ENCODE measurements at places on chromosomes 16 and 17.

DNA sequence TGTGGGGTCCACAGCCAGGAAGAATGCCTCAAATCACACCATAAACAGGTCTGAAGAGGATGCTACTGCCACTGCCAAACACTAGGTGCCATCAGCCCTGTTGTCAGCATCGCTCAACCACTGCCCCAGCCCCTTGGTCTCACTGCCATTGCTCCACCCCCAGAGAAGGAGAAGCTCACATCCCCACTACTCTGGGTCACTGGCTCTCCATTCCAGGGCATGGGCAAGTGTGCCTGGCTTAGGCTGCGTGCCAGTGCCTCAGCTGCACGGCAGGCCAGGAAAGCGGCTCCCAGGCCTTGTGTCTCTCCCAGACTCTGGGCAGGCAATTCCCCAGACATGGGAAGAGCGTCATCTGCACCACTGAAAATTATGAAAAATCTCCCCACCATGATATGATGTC lies 1.2 kb upstream of the IGSF6 start:
- DNase-seq, result no peak

DNA sequence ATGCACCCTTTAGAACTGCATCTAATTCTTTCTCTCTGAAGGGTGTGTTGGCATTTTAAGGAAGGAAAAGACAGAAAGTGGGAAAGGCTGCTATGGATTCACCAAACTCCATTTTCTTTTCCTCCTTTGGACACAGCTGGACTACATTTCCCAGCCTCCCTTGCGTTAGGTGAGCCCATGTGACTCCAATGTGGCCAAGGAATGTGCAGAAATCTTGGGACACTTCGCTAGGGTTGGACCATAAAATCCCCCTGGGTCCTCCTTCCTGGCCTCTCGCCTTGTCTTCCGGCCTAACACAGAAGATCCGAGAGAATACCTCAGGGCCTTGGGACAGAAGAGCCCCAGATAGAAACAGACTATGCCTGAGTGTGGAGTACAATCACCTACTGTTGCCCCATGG lies 56.3 kb downstream of the ABCC12 start:
- DNase-seq, result no peak

- DNase-seq, result no peak
These were observed 47.5 kb downstream of the OR1D5 start for GRCh38 chr17:3015890-3016289.

GRCh38 chr17:44924107-44924544 lies 8.8 kb upstream of the GFAP start:
- DNase-seq, result no peak

DNA sequence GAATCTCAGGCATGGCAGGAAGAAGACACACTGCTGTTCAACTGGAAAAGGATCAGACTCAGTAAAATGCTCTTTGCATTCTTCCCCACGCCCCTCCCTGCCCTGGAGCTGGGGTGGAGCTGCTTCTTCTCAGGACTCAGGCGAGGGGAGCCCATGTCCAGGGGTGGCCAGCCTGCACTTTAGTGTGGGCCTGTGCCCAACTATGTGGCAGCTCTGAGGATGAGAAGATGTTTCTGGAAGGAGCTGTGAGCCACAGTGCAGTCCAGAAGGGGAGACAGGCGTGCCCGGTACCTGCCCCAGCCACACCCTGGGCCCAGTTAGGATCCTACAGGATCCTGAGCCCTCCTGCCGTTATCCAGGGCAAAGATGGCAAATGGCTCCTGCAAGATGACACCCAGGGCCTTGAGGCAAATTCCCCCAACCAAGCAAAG lies 120.3 kb downstream of the ANKRD11 start:
- DNase-seq, result no peak

DNA sequence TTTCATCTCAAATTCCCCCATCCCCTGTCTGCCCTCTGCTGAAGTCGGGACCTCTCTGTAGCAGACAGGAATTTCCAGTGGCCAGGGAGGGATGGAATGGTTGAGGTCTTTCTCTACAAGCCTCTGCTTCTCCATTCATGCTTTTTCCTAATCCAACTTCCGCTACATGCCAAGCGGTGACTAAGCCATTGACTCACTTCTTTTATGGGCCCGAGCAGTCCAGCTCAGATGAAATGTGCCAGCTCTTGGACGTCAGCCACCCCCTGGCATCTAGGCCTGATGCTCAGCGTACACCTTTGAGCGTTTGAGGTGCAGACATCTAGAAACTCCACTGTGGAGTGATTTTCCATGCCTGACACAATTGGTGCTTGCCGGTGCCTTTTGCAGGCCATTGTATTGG lies 40.7 kb upstream of the GPR139 start:
- DNase-seq, result no peak

GRCh38 chr17:56821847-56822534 lies 11.7 kb downstream of the C17orf67 start:
- no peak for DNase-seq

Data from GM13977 (cell line).